GM23338 (cell line): ENCODE measurements at places on chromosomes 12 and 14.

GRCh38 chr12:82740-83139, 16.2 kb downstream of the IQSEC3 start:
- no peak for DNase-seq

GRCh38 chr14:64114166-64114565, 180.0 kb downstream of the ESR2 start:
- peak; percentile 48 for DNase-seq

GRCh38 chr12:66573605-66574004, 105.3 kb downstream of the GRIP1 start:
- DNase-seq: no peak

DNA sequence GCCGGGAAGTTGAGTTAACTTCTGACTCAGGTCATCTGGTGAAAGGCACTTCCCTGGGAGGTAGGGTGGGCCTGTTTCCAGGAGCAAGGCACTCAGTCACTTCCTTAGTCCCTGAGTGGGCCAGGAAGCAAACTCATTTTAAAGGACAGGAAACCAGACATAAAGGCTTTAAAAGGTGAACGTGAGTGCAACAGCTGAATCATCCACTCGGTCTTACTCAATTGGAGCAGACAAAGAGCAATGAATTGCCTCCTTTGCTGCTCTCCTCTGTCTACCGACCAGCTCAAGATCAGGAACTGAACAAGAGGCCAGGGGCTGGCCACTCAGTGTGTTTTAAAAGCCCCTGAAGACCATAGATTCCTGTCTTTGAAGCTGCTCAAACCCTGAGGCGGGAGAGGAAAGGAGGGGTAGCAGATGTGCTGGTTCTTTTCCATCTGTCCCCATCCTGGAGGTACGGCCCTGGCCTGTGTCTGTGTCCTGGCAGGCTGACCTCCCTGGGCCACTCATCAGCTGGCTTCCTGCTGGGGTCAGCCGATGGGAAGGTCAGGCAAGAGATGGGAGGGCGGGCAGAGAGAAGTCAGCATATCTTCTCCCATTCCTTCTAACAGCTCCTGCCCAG, 148.9 kb downstream of the PPM1H start:
- no peak for DNase-seq

DNA sequence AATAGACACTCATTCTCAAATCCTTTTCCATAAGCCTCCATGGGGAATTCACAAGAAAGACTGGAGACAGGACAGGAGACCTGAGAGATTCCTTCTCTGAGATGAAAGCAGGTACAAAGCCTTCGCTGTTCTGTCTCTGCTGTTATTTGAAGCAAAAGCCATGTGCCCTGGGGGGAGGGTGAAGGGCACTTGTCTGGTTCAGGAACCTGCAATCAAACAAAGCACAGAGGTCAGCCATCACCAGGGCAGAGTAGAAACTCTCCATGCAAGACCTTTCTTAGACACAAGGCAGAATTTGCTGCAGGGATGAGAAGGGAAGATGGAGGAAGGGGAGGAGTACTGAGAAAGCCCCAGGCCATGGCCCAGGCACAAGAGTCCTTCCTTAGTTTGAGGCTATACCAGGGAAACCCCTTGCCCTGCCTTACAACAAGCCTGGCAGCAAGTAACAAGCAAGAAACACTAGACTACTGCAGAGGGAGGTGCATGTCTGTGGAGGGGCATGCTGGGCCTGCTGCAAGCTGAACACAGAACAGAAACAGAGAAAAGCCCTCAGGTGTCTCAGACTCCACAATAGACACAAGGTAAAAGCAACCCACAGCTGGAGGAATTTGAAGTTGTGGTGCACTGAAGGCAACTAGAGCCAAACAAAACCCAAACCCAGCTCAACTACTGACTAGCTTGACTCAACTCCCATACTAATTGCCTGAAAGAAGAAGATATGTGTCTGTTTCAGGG, 7.8 kb upstream of the ART4 start:
- no peak for DNase-seq
